Thoracic aorta (tissue), 2 donors: ENCODE measurements at places on chromosomes 13 and 19. TPM values are rescaled to one million over a fixed set of nuclear protein-coding genes. Genes with fewer than 3 reads are reported as not detected.

GRCh38 chr13:28055357-28055756 is 45.0 kb downstream of the FLT3 start:
- no peak for DNase-seq

DNA sequence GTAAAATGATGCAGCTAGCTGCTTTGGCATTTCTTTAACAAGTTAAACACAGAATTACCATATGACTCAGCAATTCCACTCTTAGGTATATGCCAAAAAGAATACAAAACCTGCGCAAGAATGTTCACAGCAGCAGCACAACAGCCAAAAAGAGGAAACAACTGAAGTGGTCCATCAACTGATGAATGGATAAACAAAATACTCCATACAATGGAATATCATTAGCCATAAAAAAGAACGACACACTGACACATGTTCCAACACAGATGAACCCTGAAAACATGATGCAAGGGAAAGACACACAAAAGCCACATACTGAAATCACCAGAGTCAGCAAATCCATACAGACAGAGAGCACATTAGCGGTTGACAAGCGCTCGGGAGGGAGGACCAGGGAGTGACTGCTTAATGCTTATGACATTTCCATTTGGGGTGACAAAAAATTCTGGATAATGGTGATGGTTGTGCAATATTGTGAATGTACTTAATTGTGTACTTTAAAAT is 3.0 kb downstream of the PCID2 start:
- no peak for DNase-seq

IFI30 gene
- total RNA-seq: 59.4 TPM

CLEC17A gene
- not detected for total RNA-seq

TEKTIP1 gene
- not detected for total RNA-seq

DNA sequence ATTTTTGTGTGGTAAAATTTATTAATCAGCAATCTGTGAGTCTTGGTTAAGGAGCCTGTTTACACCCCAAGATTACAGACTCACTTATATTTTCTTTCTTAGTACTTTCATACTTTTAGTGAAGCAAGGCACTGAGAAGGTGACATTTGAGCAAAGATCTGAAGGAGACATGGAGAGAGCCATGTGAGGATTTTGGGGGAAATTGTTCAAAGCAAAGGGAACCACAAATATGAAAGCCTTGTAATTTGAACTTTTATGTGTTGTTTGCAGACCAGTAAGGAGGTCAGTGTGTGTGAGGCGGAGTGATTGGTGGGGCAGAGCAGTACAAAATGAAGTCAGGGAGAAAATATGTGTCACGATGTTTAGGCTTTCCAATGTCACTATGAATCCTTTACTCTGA is 140.7 kb upstream of the KLF12 start:
- DNase-seq: no peak

OVOL3 gene
- total RNA-seq: not detected

- DNase-seq: no peak
Measured at GRCh38 chr19:43798546-43799409, 3.5 kb downstream of the LYPD5 start.

NLRP9 gene
- not detected for total RNA-seq

GRCh38 chr19:3893509-3894179 is 13.2 kb downstream of the ATCAY start:
- no peak for DNase-seq

DNA sequence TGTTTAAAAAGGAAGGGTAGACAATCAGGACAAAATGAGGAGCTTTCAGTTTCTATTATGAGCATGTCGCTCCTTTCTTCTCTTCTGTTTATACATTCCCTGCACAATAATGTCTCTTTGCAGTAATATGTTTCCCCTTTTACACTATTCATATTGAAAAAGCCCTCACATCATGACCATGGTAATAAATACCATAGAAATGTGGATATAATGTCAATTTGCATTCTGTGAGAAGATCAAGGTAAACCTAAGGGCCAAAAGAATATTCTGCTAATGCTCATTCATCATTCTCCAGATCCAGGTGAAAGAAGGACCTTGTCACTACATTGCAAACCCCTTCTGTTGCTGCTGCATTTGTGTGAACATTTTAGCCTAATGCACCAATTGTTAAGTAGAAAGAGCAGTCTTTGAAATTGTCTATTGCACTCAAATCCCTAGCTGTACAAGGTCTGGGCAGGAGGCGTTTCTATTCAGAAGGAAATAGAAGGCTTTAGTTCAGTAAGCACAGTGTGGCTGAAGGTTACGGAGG is 117.6 kb upstream of the SOX21 start:
- DNase-seq: no peak

- DNase-seq: no peak
Measured at GRCh38 chr19:5987077-5987818, 9.3 kb upstream of the RANBP3 start.

- no peak for DNase-seq
Measured at GRCh38 chr19:56271151-56271550, 1.4 kb upstream of the EDDM13 start.

GRCh38 chr19:38815059-38816001 is 2.6 kb upstream of the LGALS4 start:
- DNase-seq: no peak

ZNF296 gene
- total RNA-seq: 1.8 TPM

- no peak for DNase-seq
Measured at GRCh38 chr13:49113526-49114286, 106.4 kb upstream of the MLNR start.

DNA sequence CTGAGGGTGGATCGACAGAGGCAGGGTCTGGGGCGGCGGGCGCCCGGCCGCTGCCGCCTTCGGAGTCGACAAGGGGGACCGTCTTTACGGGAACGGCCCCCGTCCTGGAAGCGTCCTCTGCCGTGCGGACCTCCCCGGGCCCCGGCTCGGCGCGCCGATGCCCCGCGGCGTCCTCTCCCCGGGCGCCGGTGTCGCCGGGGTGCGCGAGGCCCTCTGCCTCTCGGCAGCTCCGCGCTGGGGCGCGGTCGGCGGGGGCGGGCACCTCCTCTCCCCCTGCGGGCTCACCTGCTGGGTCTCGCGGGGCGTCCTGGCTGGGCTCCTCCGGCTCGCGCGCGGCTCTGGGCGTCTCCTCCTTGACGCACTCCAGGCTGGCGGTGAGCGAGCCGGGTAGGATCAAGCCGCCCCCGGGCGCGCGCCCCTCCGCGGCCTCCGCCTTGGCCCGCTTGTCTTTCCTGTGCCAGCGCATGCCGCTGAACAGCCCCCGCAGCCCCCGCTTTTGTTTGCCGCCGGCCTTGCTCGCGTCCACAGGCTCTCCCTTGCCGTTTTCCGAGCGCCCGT is 1.5 kb downstream of the AMER2 start:
- DNase-seq: no peak

- no peak for DNase-seq
Measured at GRCh38 chr19:7983995-7984837, 21.2 kb downstream of the ELAVL1 start.

DNA sequence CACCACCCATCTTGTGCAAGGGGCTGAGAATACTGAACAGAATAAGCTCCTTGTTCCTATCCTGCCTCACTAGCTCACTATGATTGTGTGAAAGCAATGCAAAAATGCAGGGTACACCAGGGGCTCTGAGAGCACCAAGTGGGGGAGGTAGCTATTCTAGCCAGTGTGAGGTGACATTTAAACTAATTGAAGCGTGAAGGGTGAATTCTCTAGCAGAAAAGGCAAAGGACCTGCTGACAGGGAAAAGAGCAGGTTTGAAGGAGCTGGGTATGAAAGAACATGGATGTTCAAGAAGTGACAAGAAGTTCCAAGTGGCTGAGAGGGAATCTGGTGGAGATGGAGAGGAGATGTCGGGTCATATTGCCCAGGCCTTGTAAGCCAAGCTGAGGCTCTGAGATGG is 64.2 kb downstream of the SIAH3 start:
- no peak for DNase-seq

DNA sequence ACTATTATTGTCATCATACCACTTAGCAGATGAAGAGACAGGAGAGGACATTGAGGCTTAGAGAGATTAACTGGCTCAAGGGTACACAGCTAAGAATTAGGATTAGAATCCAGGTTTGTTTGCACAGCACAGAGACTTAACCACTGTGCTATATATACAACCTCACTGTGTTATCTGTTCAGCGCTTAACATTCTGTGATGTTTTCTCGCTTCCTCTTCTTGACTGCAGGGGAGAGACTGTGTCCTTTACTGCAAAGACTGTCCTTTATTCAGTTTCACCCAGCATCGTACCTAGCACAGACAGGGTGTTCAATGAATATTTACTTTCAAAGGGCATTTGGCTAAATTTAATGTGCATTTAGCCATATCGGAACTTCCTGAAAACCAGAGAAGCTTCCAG is 54.9 kb upstream of the PCDH8 start:
- DNase-seq: no peak

DNA sequence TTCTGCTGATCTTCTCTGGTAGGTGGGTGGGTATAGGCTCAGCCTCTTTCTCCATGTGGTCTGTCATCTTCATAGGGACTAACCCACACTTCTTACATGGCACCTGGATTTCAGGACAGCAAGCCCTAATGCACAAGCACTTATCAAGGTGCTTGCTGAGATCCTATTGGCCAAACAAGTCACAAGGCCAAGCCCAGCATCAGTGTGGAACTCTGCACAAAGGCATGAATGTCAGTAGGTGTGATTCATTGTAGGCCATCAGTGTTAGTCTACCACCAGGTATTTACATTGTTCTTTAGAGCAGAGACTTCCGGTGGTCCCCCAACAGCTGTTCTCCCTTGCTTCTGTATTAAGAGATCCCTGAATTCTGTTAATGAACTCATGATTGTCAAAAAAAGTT is 8.3 kb upstream of the RB1 start:
- DNase-seq: no peak

- no peak for DNase-seq
Measured at GRCh38 chr13:99003851-99004471, 26.1 kb upstream of the DOCK9 start.

- no peak for DNase-seq
Measured at GRCh38 chr13:87656306-87656705, 14.9 kb upstream of the SLITRK5 start.

DNA sequence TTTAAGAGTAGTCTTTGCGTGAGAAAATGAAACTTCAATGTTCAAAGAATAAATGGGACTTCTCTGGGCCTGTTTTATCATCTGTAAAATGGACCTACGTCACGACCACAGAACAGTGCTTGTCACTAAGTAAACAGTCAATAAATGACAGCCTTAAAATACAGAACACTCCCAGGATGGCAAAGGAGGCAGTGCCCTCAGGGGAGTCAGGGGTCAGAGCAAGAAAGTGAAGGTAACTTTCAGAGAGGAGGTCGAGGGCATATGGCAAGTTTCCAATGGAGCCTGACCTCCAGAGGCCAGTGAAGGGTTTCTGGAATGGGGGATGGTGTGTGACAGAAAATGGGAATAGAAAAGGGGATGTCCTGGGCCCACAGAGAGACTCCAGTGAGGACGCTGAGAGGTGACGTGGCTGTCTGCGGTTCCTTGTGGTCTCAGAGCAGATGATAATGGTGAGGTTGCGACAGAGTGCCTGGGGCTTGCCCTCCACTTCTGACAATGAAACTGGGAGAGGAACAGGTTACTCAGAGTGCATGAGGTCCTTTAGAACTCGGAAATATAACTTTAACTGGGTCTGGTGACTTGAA is 91.8 kb downstream of the UBL3 start:
- no peak for DNase-seq

GRCh38 chr13:59447846-59448620 is 715.7 kb downstream of the DIAPH3 start:
- no peak for DNase-seq

- no peak for DNase-seq
Measured at GRCh38 chr13:50104493-50104892, 89.2 kb downstream of the KCNRG start.

DNA sequence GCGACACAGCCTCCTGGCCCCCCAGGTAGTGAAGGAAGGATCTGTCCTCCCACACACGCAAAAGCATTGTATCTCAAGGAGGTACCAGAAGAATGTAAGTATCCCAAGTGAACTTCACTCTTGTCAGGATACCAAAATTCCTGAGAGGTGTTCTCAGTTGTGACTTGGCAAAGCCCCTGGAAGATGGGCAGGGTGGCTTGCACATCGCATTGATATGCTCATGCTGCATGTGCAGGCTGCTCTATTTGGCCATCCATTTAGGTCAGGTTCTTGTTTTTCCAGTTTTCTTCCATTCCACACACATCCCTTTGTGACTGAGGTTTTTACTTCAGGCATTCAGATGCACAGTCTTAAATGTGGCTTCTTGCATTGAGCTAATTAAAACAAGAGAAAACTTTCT is 382.8 kb downstream of the FOXO1 start:
- DNase-seq: no peak

DNA sequence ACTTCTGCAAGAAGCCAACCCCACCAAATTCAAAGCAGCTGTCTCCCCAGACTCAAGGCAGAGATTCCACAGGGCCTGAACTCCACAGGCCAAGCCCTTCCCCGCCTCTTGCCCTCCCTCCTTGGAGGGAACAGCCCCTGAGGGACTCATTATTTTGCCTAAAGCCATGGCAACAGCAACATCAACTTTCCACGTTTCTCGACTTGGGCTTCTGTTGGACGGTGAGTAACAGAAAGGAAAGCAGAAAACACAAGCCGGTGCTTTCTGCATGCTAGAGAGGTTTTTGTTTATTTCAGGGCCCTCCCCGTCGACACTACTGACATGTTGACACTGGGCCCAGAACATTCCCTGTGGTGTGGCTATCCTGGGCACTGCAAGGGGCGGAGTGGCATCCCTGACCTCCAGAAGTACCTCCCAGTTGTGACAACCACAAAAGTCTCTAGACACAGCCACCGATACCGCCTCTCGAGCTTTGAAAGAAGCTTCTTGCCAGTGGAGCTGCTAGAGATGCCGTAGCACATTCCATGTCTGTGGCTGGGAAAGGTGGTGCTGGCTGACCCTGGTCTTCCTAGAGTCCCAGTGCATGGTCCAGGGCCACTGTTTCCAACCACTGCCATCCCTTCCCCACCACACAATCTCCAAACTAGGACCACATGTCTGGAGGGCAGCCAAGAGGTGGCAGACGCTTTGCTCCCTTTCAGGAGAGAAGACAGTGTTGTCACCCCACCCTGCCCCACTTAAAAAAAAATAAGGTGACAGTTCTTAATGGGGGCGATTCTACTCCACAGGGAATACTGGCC is 12.8 kb downstream of the CAPS start:
- DNase-seq: no peak

DNA sequence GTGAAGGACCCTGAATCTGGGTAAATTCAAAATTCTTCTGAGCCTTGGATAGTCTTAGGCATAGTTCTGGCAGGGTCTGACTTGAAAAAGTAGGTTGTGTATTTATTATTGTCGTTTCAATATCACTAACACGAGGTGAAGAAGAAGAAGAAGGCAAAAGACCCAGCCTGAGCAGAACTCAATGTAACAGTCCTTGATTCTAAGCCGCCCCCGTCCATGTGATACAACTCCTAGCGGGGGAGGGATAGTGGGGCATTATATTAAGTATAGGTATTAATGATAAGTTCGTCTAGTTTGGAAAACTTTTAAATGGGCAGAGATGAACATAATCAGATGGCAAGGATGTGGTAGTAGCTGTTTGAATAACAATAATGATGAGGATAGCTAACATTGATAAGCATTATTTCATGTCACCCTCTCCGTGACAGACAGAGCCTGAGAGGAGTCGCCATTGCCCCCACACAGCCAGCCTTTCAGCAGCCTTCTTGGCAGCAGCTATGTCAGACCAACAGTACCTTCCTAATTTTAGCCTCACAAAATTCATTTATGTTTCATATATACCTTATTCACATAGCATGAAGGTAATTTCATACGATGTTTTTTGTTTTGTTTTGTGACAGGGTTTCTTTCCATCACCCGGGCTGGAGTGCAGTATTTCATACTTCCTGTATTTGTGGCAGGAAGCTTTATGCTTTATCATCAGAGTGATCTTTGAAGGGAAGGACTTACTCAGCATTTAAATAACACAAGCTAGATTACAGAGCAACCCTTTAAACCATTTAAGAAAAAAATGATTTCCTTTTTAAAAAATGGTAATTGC is 64.4 kb upstream of the NPAS1 start:
- no peak for DNase-seq
